ENCODE measurements at places on chromosomes 5 and 9. TPM values are rescaled to one million over a fixed set of nuclear protein-coding genes. Genes with fewer than 3 reads are reported as not detected.

PCDHGA4 gene
- total RNA-seq, result 0.21 TPM

SLC35A4 gene
- total RNA-seq, result 94.3 TPM

PRUNE2 gene
- total RNA-seq, result 0.57 TPM

PGM5 gene
- not detected for total RNA-seq

FOXD4 gene
- 0.22 TPM for total RNA-seq

BTNL9 gene
- total RNA-seq, result not detected

ANKRD34B gene
- not detected for total RNA-seq

PCDHA13 gene
- total RNA-seq, result not detected

IL13 gene
- total RNA-seq, result 308 TPM
